Activated T-helper 1 cell treated with anti-CD3 and anti-CD28 coated beads, Interleukin-2, amount 50 U/mL, for 16 hours (primary cell): ENCODE measurements at places on chromosomes 2 and 18.

- no peak for DNase-seq
Observed at GRCh38 chr2:29146197-29146596, 31.0 kb downstream of the CLIP4 start.

GRCh38 chr2:122384768-122385333 is 629.4 kb downstream of the TSN start:
- no peak for DNase-seq

DNA sequence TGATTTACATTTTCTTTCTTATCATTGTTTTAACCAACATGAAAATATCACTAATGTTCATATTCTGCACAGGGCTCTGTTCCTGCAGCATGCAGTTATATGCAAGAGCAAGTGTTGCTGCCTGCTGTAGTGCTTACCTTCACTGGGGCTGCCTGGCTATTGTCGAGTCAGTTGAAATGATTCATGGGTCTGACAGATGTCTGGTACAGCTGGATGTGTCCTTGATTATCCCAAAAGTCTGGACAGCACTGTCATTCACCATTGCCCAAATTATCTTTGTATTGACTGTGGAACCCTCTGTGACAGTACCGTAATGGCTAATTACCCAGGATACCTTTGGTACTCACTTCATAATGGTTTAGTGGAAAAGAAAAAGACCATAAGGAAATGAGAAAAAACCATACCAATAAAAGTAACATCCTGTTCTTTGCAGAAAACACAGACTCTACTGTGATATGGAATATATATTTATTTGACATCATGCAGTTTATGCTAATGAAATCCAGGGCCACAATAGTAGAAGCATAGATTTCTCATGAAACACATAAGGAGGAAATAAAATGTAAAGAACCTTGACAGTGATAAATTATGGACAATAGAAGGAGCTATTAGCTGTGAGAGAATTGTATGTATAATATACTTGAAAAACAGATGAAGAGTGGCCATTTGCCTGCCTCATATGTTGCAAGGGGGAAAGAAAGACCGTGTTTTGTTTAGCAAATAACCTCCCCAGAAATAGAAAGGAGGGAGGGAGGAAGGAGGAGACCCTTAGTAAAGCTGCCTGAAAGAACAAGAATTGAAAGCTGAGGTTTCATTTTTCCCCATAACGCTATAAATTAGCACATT is 249.8 kb upstream of the ATP5MC3 start:
- DNase-seq = no peak

- no peak for DNase-seq
Observed at GRCh38 chr2:125643585-125643984, 1012.4 kb upstream of the GYPC start.

DNA sequence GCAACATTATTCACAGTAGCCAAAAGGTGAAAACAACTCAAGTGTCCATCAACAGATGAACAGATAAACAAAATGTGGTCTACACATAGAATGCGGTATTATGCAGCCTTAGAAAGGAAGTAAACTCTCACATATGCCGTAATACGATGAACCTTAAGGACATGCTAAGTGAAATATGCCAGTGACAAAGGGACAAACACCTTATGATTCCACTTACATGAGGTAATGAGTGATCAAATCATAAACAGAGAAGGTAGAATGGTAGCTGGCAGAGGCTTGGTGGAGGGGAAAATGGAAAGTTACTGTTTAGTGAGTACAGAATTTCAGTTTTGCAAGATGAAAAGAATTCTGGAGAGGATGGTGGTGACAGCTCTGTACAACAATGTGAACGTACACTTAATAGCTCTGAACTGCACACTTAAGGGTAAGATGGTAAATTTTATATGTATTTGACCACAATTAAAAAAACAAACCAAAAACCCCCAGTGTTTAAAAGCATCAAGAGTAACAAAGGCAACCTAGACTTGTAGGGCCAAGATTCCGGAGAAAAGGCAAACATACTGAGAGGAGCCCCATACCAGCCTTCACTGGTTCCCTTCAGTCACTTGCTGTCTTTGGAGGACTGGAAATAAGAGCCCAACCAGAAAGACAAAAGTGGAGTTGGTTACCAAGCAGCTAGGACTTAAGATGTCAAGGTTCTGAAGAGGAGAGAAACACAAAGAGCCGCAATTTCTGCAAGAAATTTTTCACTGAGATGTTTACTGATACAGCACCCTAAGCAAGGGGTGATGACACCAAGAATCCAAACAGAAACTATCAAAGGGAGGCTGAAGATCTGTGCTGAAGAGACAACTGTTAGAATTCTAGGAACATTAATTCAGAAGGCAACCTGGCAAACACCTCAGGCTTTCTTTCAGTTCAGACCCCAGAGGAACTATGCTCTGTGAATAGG is 61.3 kb downstream of the CUL3 start:
- no peak for DNase-seq

GRCh38 chr2:133223226-133223625 is 345.0 kb downstream of the NCKAP5 start:
- no peak for DNase-seq

DNA sequence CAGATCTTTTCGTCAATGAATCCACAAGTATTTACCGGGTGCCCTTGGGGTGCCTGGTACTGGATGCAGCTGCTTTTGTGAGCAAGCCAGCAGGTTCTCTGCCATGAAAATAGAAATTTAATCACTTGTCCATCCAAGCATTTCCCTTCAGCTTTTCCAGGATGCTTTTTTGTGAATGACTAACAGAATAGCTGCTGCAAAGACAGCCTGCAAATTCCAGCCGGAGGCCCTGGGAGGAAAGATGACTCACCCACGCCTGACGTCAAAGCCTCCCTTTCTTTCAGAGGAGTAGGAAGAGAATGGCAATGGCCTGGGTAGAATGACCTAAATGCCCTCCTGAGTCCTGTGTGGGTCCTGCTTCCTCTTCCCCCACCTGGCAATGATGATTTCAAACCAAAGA is 111.9 kb downstream of the AP1S3 start:
- no peak for DNase-seq

GRCh38 chr2:181627545-181627944 is 29.4 kb downstream of the CERKL start:
- no peak for DNase-seq

GRCh38 chr2:127217470-127218325 is 2.4 kb downstream of the CYP27C1 start:
- no peak for DNase-seq

DNA sequence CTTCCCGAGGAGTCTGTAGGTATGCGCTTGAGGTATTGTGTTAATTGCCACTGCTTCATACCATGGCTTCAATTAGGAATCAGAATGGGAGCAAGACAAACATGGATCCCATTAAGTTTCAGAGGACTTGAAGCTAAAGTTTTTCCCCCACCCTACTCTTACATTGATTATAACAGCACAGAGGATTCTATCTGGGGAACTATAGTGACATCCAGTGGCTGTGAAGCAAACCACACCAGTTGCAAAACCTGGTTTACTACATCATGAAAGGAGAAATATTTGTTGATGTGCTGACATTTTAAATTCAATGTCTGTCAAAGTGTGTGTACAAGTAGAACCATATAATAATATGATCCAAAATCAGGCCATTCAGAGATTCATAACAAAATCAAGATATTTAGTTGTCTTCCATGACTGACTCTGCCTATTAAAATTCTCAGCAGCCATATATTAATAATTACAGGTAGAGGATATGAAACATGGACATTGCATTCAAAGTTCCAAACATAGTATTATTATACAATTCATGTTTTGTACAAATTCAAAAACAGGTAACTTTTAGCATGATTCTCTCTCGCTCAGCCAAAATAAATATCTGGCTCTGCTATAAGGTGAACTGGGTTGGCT is 82.9 kb downstream of the GRB14 start:
- DNase-seq = no peak

DNA sequence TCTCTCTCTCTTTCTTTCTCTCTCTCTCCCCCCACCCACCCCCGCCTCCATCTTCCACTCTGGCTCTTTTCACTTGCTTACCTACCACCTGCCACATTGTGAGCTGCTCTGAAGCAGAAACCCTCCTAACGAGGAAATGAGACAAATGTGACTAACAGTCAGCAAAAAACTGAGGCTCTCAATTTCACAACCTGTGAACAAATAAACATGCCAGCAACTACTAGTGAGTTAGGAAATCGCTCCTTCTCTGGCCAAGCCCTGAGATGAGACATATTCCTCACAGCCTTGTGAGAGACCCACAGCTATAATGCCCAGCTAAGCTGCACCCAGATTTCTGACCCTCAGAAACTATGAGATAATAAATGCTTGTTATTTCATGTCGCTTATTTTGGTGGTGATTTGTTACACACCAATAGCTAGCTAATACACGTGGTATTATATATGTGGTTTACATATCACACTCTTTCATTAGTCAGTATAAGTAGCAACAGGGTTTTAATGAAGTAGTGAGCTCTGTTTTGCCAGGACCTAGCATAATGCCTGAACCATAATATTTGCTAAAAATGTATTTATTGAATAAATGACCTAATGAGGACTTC is 8.4 kb upstream of the ZNF521 start:
- no peak for DNase-seq

- DNase-seq = no peak
Observed at GRCh38 chr2:189129971-189130370, 49.6 kb downstream of the COL5A2 start.

DNA sequence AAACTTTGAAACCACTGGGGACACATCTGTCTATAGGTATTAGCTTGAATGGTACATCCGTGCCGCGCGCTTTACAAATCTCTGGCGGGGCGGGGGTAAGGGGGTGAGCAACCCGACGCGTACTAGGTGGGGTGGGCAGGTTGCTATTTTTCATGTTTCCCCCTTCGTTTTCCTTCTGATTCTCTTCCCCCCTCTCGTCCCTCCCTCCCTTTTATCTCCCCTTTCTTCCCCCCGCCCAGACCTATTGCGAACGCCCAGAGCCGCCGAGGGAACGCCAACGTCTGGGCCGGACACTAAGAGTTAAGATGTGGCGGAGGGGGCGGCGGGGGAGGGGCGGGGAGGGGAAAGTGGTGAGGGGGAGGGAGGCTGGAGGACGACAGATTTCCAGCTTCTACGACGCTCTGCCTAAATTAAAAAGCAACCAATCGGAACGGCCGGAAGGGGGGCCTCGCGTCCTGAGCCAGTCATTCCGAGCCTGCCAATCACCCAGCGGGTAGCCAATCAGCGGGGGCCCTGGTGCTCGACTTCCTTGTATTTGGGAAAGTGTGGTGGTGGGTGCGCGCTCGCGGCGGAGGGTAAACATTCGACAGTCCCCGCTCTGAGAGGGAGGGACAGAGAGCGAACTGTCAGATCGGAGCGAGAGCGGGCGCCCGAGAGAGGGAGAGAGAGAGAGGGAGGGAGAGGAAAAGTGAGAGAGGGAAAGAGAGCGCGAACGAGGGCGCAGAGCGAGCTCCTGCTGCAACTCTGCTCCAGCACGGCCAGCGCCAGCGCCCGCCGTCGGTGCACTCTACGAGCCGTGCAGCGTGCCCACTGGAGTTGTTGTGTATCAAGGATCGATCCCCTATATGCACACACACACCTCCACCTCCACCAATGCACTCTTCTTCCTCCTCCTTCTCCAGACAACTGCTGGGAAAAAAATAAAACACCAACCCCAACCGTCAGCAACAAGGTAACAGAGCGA is at the start of gene POU3F3:
Gene POU3F3, plus strand, starts transcription at position 582 of the 964 bp plus-strand sequence. CDS start 1,396 bp downstream, outside the sequence.
- no peak for DNase-seq

DNA sequence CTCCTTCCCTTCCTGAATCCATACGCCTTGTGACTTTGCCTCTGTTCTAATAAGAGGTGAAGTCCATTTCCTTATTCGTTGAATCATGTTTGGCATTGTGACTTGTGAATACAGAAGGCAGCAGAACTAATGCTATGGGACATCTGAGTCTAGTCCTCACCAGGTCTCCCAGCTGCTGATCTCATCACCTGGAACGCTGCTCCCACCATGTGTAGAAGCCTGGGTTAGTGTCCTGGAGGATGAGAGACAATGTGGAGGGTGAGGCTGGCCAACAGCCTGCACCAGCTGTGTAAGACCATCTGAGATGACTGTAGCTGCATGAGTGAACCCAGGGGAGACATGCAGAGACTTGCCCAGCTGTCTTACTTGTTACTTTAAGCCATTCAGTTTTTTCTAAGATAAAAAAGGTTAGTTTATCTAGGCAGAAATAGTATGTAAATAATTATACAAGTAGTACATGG is 3.5 kb upstream of the HAAO start:
- DNase-seq = no peak

DNA sequence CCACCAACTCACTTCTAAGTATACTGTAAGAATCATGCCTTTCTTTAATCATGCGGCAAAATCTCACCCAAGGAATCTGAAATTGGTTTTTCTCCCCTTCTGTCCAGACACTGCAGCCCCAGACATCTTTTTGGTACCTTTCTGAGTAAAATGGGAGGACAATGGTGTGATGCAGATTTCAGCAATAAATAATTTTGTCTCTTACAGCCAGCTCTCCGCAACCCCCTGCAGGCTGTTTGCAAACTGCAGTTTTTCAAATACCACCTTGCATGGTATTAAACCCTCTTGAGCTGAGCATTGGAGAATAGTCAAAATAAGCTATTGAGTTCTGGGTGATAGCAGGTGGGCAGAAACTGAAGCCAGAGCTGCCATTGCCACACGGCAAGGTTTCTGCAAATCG is 32.2 kb downstream of the GPR39 start:
- no peak for DNase-seq

DNA sequence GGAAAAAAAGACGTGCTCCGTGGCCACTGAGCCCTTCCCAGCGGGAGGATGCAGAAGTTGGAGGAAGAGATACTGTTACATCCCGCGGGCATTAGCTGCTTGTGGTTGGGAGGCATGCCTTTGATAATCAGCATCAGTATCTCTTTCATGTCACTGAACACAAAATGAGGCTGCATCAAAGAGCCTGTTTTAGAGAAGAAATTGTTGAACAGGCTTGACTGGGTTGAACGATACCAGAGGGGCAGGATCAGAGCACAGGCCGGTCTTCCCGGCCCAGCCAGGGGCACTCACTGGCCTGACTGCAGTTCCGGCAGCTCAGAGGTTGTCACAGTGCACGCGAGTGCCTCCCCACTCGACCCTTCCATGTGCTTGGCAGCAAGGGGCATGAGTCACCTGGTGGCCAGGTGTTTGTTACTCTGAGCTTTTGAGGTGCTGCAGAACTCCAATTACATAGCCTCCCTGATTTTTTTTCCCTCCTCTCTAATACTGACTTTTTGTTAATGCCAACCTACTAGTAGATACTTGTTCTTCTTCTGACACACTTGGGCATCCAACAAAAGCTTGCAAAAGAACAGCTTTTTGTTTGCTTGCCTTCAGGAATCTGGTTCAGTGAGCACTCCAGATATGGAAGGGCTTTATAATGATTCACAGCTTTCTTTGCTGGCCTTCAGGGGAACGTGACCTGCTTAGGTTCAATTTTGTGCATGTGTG is 121.6 kb downstream of the VAPA start:
- DNase-seq = no peak

GRCh38 chr2:69223759-69224511 is 163.1 kb downstream of the GFPT1 start:
- DNase-seq = no peak
